BJ (cell line): ENCODE measurements at places on chromosomes 6 and 20. TPM values are rescaled to one million over a fixed set of nuclear protein-coding genes. Genes with fewer than 3 reads are reported as not detected.
A peak's percentile ranks its signal among the peaks of the same experiment; 100 is the strongest.

VGLL2 gene
- polyA plus RNA-seq, result not detected in 2 replicates

DNA sequence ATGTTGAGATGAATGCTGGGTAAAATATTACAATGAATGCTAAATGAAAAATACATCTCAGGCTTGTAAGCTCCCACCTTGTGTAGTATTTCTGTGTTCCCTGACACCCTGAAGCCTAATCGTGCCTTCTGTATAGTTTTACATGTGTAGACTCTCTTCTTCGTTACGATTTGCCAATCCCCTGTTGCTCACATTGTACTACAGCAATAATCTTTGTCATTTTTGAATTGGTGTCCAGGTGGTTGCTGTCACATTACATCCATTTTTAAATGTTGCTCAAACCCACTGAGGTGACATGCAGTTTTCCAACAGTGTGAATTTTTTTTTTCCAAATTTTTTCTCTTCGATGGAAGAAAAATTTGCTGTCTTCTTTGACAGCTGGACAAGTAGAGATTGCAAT is 300.0 kb upstream of the FLRT3 start:
- DNase-seq, result no peak

- no peak for DNase-seq
Measured at GRCh38 chr6:120211955-120212792, 862.6 kb upstream of the MAN1A1 start.

CTCFL gene
- not detected in 2 replicates for polyA plus RNA-seq

DNA sequence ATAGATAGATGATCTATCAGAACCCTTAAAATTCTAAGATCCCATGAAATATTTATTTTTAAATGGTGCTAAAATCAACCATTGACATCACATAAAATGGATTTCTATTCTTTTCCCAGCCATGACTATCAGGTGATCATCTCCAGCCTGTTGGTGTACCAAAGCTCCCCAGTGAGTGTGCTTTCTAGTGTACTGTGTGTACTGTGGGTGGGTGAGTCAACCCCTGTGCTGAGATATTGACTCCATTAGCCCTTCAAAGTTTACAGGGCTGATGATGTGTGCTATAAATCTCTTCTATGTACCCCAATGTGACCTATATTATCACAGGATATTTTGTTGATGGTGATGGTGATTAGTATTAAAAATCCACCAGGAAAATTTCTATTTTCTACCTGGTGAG is 344.6 kb downstream of the MMUT start:
- no peak for DNase-seq

- no peak for DNase-seq
Measured at GRCh38 chr6:170112583-170112860, 178.4 kb downstream of the DLL1 start.

GRCh38 chr6:122151066-122151465 is 248.4 kb upstream of the HSF2 start:
- no peak for DNase-seq

CALHM6 gene
- 0.75 and 0.78 TPM in 2 replicates for polyA plus RNA-seq

DNA sequence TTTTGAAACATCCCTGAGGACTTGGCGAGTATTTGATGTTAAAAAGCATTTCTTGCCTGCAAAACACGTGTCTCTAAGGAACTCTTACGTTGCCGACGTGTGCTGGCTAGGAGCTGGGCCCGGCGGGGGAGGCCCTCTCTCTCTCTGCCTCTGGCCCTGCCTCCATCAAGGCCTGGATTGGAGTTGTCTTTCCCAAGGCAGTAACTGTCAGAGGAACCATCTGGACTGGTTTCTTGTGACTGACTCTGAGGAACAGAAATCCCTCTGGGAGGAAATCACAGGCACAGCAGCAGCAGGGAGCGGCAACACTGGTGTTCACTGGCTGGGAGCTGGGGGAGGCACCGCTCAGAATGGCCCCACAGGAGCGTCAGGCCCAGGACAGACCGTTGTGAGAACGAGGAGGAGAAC is 244.2 kb downstream of the NRN1 start:
- DNase-seq, result no peak

FOXQ1 gene
- 0.23 and 0.31 TPM in 2 replicates for polyA plus RNA-seq

DNA sequence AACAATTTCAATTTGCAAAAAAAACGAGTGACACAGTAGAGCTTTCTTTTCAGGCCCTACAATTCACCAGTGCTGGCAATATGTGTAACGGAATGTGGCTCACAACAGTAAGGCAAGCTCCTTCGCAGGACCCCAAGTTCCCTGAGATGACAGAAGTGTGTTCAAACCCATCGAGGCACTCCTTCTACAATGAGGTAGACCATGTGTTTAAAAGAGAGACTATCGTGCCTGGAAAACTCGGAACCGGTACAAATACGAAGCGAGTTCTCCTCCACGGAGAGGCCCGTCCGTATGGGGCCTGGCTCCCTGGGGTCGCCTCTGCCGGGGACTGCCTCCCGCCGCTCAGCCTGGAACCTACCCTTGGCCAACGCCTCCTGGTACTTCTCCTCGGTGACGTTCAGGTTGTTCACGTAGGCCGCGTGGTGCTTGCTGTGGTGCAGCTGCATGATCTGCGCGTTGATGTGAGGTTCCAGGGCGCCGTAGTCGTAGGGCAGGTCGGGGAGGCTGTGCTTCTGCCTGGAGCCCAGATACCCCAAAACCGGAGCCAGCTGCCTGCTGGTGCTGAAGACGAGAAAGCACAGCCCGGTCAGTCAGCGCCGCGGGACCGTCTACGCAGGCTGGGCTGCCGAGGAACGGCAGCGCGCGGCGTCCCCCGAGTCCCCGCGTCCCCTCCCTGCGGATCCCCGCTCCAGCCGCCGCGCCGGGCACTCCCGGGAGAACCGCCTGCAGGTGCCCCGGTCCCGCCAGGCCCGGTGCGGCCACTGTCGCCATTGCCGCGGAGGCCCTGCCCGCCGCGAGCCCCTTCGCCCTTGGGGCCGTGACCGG is 526 bp downstream of the SOD2 start:
- DNase-seq, result no peak

- no peak for DNase-seq
Measured at GRCh38 chr6:54993294-54993693, 146.7 kb downstream of the FAM83B start.

DNA sequence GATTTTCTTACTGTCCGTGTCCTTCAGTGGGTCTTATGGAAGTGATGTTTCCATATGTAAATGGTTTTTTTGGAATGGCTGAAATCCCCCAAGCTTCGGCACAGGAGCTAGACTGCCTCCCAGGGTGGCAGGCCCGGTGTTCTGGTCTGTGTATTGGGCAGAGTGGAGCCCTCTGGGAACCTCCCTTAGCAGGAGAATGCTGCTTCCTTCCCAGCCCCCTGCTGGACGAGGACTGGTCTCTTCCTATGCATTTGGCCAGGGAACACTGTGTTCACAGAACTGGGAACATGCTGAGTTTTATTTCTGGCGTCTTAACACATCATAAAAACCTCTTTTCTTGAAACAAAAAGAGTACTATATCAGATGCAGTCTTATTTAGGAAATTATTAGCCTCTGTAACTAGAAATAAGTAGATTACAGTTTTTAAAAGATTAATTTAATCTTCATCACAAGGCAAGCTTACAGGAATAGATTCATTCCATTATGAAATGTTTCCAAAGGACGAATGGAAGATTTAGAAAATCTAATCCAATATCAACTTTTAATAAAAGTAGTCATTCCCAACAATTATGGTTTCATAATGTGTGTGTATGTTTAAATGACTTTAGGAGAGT is 56.6 kb downstream of the SYTL3 start:
- DNase-seq, result no peak

DNA sequence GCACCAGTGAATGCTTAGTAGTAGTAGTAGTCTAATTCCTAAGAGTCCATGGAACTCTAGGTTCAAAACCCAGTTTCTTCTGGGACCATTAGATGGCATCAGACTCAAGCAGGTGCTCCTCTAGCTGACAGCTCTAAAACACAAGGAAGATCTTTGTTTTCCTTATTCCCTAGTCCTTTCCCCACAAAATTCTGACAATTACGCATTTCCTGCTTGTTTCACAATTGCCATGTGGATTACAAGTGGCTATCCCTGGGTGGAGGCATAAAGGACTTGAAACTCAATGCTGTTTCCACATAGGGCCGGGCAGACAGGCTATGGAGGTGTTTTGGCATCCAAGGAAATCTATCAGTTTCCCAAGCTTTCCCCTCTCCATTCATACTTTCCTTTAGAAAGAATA is 9.2 kb upstream of the HLA-DOB start:
- peak; percentile 35 for DNase-seq

DNA sequence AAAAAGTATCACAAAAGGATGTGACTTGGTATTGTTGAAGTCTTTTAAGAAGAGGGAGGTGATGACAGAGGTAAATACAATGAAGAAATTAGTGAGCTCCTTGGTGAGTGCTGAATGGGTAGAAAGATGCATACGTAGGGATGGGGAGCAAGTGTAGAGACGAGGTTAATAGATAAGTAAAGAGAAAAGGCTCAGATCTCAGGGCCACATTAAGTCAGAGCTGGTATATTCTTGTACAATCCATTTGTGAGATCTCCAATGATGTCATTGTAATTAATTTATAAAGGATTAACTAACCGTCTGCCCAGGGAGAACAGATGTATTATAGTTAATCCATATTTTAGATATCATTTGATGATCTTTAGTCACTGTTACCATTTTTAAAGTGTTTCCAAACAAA is 43.4 kb downstream of the SMPDL3A start:
- no peak for DNase-seq

- DNase-seq, result no peak
Measured at GRCh38 chr6:117397536-117398227, 28.1 kb downstream of the ROS1 start.

MAP3K7 gene
- polyA plus RNA-seq, result 23.1 and 35.7 TPM in 2 replicates
